ENCODE measurements at places on chromosomes 12 and 14.
A peak's percentile ranks its signal among the peaks of the same experiment; 100 is the strongest.

GRCh38 chr12:16389594-16389993 is 42.1 kb downstream of the MGST1 start:
- peak; percentile 75 for DNase-seq

DNA sequence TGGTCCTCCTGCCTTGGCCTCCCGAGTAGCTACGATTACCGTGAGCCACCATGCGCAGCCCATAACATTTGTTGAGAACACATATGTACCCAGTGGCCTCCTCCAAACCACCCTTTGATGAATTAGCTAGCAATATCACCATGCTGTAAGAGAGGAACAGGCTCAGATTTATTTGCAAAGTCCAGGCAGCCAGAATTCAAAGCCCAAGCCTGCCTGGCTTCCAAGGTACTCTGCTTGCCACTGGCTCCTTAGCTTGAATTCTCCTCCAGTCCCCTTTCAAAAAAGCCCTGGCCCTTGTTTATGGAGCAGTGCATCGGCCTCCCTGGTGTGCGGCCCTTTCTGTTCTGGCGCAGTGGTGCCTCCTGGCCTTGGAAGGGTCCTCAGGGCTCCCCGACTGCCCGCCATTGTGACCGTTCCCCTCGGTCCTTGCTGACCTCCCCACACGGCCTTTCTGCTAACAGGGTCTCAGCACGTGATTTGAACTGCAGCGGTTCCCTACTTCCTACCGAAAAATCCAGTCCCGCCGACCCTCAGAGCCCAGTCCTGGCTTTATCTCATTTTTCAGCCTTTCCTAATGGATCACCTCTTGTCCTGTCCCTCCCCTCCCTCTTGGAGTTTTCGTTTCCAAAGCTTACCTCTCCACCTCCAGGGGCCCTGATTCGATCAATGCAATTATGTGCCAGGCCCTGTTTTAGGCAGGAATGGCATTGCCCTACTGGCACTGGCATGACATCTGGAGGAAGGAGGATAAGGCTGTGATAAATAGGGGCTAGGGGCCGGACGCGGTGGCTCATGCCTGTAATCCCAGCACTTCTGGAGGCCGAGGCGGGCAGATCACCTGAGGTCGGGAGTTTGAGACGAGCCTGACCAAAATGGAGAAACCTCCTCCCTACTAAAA is 22.0 kb downstream of the SLC25A29 start:
- no peak for DNase-seq

DNA sequence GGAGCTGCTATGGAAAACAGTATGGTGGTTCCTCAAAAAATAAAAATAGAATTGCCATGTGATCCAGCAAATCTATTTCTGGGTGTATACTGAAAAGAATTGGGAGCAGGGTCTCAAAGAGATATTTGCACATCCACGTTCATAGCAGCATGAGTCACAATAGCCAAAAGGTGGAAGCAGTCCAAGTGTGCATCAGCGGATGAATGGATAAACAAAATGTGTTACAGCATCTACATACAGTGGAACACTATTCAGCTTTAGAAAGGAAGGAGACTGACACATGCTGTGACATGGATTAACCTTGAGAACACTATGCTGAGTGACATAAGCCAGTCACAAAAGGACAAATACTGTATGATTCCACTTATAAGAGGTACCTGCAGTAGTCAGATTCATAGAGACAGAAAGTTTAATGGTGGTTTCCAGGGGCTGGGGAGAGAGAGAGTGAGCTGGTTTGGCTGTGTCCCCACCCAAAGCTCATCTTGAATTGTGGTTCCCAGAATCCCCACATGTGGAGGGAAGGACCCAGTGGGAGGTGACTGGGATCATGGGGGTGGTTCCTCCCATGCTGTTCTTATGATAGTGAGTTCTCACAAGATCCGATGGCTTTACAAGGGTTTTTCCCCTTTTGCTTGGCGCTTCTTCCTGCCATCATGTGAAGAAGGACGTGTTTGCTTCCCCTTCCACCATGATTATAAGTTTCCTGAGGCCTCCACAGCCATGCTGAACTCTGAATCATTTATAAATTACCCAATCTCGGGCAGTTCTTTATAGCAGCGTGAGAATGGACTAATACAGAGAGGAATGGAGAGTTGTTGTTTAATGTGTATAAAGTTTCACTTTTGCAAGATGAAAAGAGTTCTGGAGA is 17.6 kb upstream of the TBC1D30 start:
- no peak for DNase-seq

DNA sequence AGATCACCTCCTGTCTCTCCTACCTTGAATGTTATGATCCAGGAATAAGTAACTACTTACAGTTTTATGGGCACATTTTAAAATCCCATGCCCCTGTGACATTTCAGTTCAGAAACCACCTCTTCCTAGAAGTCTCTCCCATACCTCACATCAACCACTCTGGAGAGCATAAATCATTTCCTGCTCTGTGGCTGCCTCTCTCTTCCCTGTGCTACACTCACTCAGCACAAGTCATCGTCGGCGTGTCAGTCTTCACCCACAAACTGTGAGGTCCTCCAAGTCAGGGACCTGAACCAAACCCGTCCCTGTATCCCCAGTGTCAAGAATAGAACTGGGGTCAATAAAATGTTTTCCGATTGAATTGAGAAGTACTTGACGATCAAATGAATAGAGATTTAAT is 863.3 kb downstream of the BCL11B start:
- DNase-seq, result no peak

- no peak for DNase-seq
Measured at GRCh38 chr12:51295651-51296050, 25.4 kb upstream of the SMAGP start.

DNA sequence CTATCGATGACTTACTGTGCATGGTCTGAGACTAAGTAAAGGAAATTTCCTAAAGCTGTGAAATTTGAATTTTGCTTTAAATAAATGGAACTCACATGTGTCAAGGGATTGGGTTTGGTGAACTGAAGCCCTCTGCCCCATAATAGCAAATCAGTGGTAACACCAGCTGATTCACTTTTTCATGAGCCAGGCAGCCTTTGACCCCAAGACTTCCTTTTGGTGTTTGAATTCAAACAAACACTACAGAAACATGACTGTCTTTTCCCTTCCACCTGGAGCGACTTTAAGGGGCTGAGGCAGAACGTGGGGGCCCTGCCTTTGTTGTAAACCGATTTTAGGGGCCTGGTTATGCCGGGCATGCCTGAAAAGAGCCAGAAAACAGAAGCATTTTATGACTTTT is 28.8 kb downstream of the KCTD10 start:
- DNase-seq, result no peak

GRCh38 chr12:90084018-90084417 is 375.4 kb upstream of the ATP2B1 start:
- DNase-seq, result no peak

DNA sequence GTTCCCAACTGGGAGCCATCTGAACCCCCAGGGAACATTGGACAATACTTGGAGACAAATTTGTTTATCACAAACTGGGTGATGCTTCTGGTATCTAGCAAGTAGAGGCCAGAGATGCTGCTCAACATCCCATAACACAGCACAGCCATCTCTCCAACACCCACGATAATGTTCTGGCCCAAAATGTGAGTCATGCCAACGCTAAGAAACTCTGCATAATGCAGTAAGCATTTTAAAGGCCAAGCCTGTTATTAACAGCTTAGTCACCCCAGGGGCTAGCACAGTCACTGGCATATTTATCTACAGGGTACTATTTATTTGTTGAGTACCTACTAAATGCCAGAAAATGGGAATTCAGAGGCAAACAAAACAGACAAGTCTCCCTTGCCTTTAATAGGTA is 873.1 kb upstream of the TMEM132C start:
- no peak for DNase-seq

DNA sequence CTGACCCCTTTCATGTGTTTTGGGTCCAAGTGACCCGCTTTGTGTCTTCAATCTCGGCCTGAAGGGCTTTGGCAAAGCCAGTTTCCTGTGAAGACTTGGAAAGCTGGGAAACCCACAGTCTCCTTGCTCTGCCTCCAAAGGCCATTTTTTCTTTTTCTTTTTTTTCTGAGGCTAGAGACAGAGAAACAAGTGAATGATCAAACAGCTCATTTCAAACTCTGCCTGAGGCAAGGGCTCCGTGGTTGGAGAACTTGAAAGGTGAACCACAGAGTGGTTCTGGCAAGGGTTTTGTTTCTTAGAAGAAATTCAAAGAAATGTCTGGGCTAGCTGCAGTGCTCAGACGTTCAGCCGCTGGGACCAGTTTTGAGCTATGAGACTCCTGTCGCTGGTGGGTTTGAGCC is 62.7 kb downstream of the ERH start:
- no peak for DNase-seq

- DNase-seq, result no peak
Measured at GRCh38 chr14:34018564-34019244, 67.8 kb upstream of the EGLN3 start.

GRCh38 chr14:86357876-86358275 is 827.9 kb downstream of the FLRT2 start:
- no peak for DNase-seq

GRCh38 chr14:49703965-49704364 is 11.0 kb downstream of the KLHDC1 start:
- no peak for DNase-seq

DNA sequence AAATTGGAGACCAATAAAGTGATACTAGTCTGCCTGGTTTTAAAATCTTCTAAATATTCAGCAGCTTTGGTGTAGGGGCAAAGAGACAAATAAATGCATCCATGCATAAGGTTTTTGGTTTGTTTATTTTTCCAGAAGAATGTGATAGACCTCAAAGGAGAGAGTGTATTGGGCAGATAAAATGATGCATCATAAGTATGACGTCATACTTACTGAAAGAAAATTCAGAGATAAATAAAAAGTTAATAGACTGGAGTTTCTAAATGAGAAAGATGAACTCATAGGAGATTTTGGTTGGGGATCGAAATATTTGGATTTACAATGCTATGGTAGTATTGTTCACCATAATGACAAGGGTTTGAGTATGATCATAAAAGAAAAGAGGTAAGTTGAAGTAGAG is 10.2 kb downstream of the SYT10 start:
- no peak for DNase-seq

- no peak for DNase-seq
Measured at GRCh38 chr12:870378-870777, 79.1 kb downstream of the RAD52 start.

- peak; percentile 89 for DNase-seq
Measured at GRCh38 chr12:561908-562593, 101.2 kb downstream of the NINJ2 start.

- DNase-seq, result no peak
Measured at GRCh38 chr12:84841591-84841990, 71.0 kb downstream of the SLC6A15 start.

DNA sequence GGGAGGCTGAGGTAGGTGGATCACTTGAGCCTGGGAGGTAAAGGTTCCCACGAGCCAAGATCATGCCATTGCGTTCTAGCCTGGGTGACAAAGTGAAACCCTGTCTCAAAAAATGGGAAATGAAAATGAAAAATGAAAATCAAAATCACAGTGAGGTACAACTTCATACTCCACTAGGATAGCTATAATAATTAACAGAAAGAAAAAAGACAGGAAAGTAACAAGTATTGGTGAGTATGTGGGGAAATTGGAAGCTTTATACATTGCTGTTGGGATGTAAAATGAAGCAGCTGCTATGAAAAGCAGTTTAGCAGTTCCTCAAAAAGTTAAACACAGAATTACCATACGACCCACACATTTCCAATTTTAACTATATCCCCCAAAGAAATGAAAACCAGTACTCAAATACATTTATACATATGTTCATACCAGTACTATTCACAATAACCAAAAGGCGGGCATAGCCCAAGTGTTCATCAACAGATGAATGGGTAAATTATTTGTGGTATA is 22.2 kb downstream of the SGPP1 start:
- no peak for DNase-seq

GRCh38 chr12:101021911-101022388 is 188.1 kb downstream of the SLC5A8 start:
- peak; percentile 4 for DNase-seq

GRCh38 chr12:131986910-131987309 is 37.2 kb downstream of the EP400 start:
- DNase-seq, result no peak

DNA sequence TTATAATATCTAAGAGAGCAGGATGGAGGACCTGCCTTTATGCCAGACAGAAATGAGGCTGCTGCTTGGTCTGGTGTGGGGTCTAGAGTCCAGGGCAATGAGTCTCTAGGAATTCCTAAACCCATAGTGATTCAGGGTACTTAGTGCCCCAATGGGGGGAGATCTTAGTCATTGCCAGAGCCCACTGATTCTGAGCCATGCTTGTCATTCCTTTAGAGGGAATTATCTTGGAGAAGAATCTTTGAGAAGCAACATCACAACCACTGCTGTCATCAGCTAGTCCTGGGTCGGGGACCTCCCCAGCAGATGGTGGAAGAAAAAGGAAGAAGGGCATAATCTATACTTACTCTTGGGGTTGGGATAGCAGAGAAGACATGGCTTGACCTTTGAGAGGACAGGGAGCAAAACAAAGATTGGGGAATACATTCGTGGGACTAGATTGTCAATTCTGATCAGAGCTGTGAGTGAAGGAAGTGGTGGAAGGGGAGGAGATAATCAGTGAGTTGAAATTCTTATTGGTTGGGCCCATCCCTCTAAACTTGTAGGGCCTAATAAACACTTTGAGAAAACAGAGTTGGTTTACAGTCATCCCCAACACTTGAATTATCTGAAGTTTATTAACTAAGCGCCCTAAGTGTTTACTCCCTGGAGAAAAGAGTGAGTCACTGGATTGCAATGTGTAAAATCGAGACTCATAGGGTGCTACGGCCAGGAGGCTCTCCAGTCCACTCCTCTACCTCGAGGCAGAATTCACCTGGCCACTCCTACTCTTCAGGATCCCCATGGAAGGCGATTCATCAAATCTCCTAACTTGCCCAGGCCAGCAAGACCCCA is 3.0 kb upstream of the KRT3 start:
- DNase-seq, result no peak

- DNase-seq, result no peak
Measured at GRCh38 chr12:130128790-130129735, 33.2 kb upstream of the FZD10 start.

DNA sequence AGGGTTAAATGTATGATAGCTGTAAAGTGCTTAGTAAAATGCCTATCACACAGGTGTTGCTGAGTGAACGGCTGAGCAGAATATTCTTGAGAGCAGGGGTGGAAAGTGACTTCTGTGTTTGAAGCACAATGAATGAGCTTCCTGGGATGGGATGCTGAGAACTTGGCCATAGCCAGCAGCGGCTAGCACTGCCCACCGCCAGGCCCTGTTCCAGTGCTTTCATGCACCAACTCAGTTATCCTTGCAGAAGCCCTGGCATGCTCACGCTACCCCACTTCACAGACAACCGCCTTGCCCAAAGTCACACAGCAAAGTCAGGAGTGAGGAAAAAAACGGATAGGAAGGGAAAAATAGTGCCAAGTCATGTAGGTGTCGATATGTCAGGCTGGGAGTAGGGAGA is 10.9 kb downstream of the DYNC1H1 start:
- no peak for DNase-seq

- no peak for DNase-seq
Measured at GRCh38 chr14:30225176-30225575, 297.5 kb upstream of the PRKD1 start.

DNA sequence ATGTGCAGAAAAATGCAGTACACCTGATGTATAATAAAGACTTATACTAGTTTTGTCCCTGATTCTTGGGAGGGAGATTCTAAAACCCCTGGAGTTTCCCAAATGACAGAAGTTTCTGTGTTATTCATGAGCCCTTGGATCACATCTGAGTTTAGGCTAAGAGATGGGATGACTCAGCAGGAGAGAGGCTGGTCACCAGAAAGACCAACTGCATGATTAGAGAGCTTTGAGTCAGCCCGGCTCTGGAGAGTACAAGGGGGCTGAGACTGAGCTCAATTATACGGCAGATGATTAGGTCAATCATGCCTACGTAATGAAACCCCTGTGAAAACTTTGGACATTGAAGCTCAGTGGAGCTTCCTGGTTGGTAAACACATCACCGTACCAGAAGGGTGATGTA is 174.2 kb downstream of the SSPN start:
- no peak for DNase-seq
